RKO (cell line): ENCODE measurements at places on chromosomes 1 and 21.

DNA sequence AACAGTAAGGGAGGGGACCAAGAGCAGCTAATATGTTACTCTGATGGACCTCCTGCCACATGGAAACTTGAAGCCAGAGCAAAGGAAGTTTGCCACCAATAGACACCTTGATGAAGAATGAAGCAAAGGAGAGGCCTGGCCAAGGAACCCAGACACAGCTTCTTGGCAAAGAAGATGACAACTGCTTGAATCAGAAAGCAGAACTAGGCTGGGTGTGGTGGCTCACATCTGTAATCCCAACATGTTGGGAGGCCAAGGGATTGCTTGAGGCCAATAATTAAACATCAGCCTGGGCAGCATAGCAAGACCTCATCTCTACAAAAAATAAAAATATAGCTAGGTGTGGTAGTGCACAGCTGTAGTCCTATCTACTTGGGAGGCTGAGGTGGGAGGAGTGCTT, 31.7 kb upstream of the CAPZB start:
- DNase-seq, result no peak

GRCh38 chr1:59485171-59485570, 188.3 kb downstream of the FGGY start:
- no peak for DNase-seq

DNA sequence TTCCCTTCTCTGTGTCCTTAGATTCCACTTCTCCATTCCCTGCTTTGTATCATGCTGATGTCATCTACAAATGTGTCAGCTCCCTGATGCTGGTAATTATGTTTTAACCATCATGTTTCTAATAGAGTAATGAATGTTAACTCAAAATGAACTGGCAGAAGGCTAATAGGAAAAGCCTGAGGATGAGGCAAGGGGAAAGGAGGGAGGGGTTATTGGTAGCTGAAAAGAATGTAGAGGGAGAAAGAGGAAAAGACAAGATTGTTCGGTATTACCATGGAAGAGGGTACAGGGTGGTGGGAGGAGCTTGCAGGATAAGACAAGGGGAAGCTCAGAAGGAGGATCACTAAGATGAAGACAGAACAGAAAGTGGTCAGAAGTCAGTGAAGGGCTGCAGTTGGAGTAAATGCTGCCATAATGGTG, 150.9 kb downstream of the ZC3H11B start:
- no peak for DNase-seq

DNA sequence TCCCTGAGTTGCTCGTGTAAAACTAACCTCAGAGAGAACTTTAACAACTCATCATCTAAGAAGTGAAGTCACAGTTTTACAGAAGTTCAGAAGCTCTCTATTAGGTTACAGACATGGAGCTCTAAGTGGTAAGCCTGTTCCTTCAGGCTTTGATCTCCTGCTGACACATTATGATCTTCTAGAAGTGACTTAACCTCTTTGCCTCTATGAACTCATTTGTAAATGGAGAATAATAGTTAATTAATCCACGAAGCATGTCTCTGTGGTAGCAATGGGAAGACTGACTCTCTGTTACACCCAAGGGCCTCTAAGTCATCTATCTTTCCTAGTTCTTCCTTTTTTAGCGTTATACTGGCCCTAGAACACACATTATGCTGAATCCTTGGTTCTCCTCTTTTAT, 157.9 kb upstream of the NRIP1 start:
- no peak for DNase-seq

GRCh38 chr21:45644041-45644906, 749 bp downstream of the PCBP3 start:
- no peak for DNase-seq

DNA sequence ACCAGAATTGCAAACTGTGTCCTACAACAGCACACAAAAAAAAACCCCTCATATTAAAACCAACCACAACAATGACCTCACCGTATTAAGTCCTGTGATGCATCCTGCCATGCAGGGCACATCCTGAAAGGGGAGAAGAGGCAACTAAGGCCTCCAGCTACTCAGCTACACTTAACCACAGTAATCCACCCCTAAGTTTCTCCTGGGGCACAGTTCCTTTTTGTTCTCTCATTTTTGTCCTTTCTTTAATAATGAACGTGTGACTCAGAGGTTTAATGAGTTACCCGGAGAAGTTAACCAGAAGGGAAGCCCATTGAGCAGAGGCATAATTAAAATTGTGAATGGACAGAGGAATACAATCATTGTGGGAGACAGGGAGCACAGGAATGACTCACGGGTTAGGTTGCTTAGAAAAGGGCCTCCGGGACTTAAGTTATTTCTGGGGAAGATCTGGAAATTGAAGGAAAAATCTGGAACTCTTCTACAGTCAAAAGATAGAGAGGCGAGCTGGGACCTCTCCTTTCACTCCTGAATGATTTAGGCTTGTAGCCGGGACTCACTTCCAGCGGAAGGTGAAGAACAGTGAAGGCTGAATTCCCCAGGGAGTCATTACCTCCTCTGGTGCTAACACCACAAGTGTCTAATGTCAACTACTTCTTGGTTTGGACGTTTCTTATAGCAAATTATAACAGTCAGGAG, 36.9 kb upstream of the HIVEP3 start:
- no peak for DNase-seq

DNA sequence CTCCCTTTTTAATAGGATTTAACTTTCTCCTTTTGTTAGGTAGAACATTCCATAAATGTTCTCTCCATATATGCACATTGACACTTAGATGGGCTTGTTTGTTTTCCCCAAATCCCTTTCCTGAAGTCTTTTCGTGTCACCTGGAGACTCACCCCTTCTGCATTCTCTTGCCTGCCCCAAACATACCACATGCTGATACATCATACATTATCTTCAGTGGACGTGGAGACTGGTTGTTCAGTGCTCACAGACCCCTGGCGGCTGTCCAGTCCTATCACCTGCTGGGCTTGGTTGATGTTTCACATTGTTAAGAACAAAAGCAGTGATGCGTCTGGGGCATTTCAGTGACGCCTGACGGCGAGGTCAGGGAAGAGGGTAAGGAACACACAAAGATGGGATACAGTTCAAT, 22.2 kb downstream of the FMOD start:
- DNase-seq, result no peak

- DNase-seq, result no peak
These were observed 336.4 kb downstream of the CAMTA1 start for GRCh38 chr1:7121622-7121988.
